ENCODE measurements at places on chromosomes 12 and 14. TPM values are rescaled to one million over a fixed set of nuclear protein-coding genes. Genes with fewer than 3 reads are reported as not detected.

NCAPD2 gene
- polyA plus RNA-seq: 17.6 TPM

C1S gene
- 195 TPM for polyA plus RNA-seq

GALNT9 gene
- polyA plus RNA-seq: 0.33 TPM

OAS3 gene
- polyA plus RNA-seq: 0.35 TPM

RFLNA gene
- polyA plus RNA-seq: 0.86 TPM

CLEC4A gene
- 0.62 TPM for polyA plus RNA-seq

ARG2 gene
- 5.8 TPM for polyA plus RNA-seq

FRMD6 gene
- polyA plus RNA-seq: 550 TPM

LUM gene
- polyA plus RNA-seq: 584 TPM

TRPV4 gene
- 2.6 TPM for polyA plus RNA-seq

LRRK2 gene
- polyA plus RNA-seq: 1.8 TPM

DAO gene
- not detected for polyA plus RNA-seq

PITPNM2 gene
- polyA plus RNA-seq: 0.63 TPM

FOXG1 gene
- polyA plus RNA-seq: 0.04 TPM

KRT8 gene
- 19.8 TPM for polyA plus RNA-seq

BLTP3B gene
- 17.7 TPM for polyA plus RNA-seq

GPR137C gene
- polyA plus RNA-seq: 0.70 TPM

RBMS2 gene
- 28.7 TPM for polyA plus RNA-seq

GUCY2C gene
- polyA plus RNA-seq: not detected

ARHGEF40 gene
- 22.4 TPM for polyA plus RNA-seq

ZC2HC1C gene
- polyA plus RNA-seq: 1.0 TPM

GPRC5D gene
- not detected for polyA plus RNA-seq

KMT2D gene
- 10.3 TPM for polyA plus RNA-seq

RNFT2 gene
- polyA plus RNA-seq: 0.33 TPM

TTC8 gene
- polyA plus RNA-seq: 38.3 TPM

MUCL1 gene
- polyA plus RNA-seq: not detected

NUMB gene
- polyA plus RNA-seq: 130 TPM

TAS2R14 gene
- 3.0 TPM for polyA plus RNA-seq

CLEC14A gene
- 0.10 TPM for polyA plus RNA-seq

KRT6C gene
- not detected for polyA plus RNA-seq

TAS2R50 gene
- not detected for polyA plus RNA-seq

RFX4 gene
- polyA plus RNA-seq: not detected

SERPINA10 gene
- polyA plus RNA-seq: not detected

KERA gene
- polyA plus RNA-seq: not detected

MIP gene
- not detected for polyA plus RNA-seq

PTHLH gene
- polyA plus RNA-seq: 4.7 TPM

LMO3 gene
- polyA plus RNA-seq: 0.38 TPM

CLEC7A gene
- not detected for polyA plus RNA-seq

MYL2 gene
- not detected for polyA plus RNA-seq

TSHR gene
- polyA plus RNA-seq: not detected

NEDD1 gene
- polyA plus RNA-seq: 39.7 TPM

GPR162 gene
- 0.14 TPM for polyA plus RNA-seq

RNASE1 gene
- polyA plus RNA-seq: not detected

PPP4R3A gene
- polyA plus RNA-seq: 17.3 TPM
